Stimulated activated CD4-positive, alpha-beta T cell treated with anti-CD3 and anti-CD28 coated beads, Interleukin-4, amount 100 ng/mL, for 48 hours (primary cell): ENCODE measurements at places on chromosomes 12 and 14.

- DNase-seq, result no peak
Observed at GRCh38 chr12:89326239-89327040, 25.9 kb downstream of the DUSP6 start.

- no peak for DNase-seq
Observed at GRCh38 chr14:74483321-74483720, 9.8 kb downstream of the NPC2 start.

DNA sequence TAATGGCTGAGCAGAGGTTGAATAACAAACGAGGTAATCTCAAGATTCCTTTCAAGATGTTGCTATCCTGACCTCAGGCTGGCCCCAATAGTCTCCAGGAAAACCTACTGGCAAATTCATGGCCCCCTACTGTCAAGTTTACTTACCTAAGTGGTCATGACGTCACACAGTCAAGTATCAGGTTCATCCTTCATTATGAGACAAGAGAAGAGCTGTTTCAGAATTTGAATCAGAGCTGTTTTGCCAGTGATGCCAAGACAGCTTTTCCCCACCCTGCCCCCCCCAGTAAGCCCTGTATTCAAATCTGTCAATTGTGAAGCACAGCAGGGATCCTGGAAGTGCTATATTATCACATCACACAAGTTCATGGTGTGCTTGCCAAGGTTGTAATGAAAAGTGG is 509.6 kb downstream of the NOVA1 start:
- DNase-seq, result no peak

GRCh38 chr12:39127401-39127800 is 222.0 kb upstream of the CPNE8 start:
- no peak for DNase-seq

- DNase-seq, result no peak
Observed at GRCh38 chr12:92943482-92944250, 14.6 kb upstream of the EEA1 start.

- no peak for DNase-seq
Observed at GRCh38 chr14:47422191-47422590, 253.2 kb downstream of the MDGA2 start.

DNA sequence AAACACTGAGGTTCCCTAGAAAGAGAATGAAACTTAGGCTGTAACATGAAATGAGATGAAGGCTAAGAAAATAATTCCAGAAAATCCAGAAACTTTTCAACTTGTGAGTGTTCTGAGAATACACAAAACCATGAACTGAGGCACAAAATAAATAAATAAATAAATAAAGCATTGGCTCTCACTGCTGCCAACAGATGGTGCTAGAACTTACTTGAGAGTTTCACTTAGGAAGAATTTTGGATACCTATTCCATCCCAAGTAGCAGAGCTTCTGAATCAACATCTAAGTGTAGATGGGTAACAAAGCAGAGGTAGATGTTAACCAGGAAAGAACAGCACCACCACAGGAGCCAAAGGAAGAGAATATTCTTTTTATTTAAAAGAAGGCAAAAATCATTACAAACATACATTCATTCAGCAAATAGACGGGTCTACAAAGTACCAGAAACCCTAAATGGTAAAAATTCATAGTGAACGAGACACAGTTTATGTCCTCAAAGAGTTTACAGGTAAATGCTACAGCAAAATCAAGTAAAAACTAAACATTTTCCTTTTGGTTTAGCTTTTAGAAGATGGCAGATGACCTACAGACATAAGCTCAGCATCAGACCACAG is 16.7 kb downstream of the EPS8 start:
- no peak for DNase-seq

- no peak for DNase-seq
Observed at GRCh38 chr12:62882696-62883095, 52.3 kb downstream of the PPM1H start.

- DNase-seq, result no peak
Observed at GRCh38 chr14:69673578-69674305, 62.3 kb downstream of the SUSD6 start.

GRCh38 chr12:76417116-76417515 is 68.9 kb upstream of the BBS10 start:
- no peak for DNase-seq

- DNase-seq, result no peak
Observed at GRCh38 chr12:77325511-77326236, 260.3 kb upstream of the E2F7 start.

GRCh38 chr12:122874081-122874480 is 21.8 kb downstream of the VPS37B start:
- no peak for DNase-seq

- DNase-seq, result no peak
Observed at GRCh38 chr12:102008615-102009126, 53.1 kb downstream of the WASHC3 start.

- no peak for DNase-seq
Observed at GRCh38 chr14:71583194-71583593, 349.0 kb upstream of the RGS6 start.

- DNase-seq, result no peak
Observed at GRCh38 chr12:43333644-43334043, 218.4 kb downstream of the ADAMTS20 start.

- DNase-seq, result no peak
Observed at GRCh38 chr12:5140190-5140589, 96.5 kb downstream of the KCNA5 start.

GRCh38 chr14:100263141-100263540 is 24.2 kb downstream of the YY1 start:
- DNase-seq, result no peak

DNA sequence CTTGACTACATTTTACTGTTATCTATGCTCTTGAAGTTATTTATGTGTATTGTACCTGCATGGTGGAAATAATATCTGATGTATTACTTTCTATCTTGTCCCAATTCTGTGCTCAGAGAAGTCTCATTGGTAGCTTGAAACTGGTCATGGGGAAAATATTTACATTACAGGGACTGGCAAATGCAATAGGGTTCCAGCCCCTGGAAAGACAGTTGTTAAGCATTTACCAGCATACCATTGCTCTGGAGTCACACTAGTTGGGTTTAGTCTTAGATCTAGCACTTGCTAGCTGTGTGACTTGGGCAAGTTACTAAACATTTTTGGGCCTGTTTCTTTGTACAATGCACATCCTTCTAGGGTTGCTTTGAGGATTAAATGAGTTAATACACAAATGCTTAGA is 86.3 kb upstream of the NRXN3 start:
- no peak for DNase-seq

- DNase-seq, result no peak
Observed at GRCh38 chr12:47393403-47393790, 312.4 kb downstream of the RPAP3 start.

DNA sequence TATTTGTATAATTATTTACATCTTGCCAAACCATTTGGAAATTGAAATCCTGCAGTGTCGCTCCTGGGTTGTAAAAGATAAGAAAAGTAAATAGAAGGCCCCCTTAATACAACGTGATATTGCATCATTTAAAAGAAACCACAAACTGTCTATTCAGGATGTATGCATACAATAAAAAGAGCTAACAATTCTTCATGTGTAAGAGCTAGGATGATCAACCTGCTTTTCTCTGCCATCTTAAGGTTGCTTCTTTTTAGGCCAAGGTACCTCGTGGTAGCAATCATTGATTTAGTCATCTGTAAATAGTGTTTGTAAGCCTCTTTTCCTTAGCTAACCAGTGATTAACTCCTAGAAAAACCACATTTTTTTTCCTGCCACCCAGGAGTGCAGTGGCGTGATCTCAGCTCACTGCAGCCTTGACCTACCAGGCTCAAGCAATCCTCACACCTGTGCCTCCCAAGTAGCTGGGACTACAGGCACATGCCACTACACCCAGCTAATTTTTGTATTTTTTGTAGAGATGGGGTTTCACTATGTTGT is 3.3 kb upstream of the USP44 start:
- DNase-seq, result no peak

GRCh38 chr12:6754411-6754810 is 1.5 kb upstream of the MLF2 start:
- no peak for DNase-seq

DNA sequence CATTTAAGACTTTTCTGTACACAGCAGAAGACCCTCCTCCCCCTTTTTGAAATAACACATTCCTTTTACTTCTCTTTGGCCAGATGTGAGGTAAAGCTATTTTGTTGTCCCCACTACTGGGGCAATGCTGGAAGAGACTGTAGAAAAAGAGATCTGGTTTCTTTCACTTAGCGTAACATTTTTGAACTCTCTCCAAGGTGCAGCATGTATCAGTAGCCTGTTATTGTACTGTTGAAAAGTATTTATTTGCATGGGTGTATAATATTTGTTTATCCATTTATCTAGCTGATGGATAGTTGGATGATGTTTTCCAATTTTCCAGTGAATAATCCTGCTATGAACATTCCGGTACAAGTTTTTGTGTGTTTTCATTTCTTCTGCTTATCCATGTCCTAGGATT is 335.2 kb downstream of the SOX5 start:
- no peak for DNase-seq

DNA sequence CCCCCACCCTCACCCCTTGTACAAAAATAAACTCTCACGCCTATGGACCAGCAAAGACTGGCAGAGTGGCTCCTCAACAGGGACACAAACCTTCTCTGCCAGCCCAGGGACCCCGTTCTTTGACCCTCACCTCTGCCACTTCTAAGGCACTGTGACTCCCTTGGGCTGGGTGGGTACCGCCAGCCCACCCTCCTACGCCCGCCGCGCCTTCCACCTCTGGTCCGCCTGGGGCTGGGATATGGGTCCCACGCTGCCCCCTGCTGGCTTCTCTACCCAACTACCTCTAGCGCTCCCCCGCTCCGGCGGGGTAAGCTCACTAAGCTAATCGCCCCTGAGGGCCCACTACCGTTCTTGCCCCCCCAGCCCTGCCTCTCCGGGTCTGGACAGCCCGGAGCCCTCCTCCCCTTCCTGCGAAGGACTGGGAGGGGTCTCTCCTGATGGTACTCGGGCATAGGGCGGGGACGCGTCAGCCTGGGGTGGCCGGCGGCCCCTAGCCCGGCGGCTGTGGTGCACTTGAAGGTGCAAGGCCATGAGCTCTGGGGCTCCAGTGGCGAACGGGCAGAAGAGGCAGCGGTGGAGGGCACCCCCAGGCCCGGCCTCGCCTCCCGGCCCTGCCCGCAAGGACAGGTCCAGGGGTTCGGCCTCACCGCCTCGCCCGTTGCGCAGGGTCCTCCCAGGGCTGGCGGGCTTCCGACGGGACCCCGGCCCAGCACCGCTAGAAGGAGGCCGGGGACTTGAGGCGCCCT is 8.1 kb downstream of the ZNF219 start:
- no peak for DNase-seq

DNA sequence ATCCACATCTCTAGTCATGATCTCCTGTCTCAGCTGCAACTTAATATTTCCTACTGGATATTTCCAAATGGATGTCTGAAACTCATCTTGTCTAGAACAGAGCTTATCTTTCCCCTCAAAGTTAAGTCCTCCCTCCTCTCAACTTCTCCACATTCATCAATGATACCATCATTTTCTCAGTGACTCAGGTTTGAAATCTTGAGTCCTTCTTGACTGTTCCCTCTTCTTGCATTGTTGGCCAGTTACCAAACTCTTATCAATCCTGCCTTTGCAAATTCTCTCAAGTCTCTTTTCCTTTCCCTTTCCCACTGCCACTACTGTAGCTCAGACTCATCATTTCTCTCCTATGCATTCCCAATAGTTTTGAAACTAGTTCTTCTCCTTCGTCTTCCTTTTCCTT is 14.3 kb upstream of the CHURC1 start:
- no peak for DNase-seq

DNA sequence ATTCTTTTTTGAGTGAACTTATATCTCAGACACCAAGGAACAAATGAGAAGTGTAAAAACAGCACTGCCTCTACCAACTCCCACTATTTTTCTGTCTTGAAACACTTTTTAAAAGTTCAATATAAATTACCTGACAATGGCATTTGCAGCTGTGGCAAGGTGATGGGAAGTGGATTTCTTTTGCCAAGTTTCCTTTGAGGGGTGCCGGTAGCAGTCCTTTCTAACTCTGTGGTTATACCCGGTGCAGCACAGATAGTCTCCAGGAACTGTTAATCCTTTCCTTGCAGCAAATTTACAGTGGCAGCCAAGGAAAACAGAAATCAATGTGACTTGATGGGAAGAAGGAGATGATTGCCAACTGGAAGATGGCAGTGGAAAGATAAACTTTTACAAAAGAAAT is 243.7 kb downstream of the BCAT1 start:
- no peak for DNase-seq

DNA sequence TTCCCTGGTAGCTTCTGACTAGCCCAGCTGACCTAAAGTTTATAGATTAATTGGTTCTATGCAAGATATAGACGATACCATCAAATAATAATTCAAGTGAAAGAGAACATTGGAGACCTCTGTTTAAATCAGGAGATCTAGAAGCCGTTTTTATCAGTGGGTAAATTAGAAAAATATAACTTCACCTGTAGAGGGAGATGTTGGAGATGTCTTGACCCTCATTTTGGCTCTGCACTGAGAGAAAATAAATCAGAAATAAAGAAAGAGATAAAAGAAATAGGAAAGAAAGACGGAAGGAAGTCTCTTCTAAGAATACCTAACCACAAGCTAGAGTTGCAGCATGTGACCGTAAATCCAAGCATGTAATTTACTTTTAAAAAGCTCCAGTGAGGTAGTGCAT is 684.5 kb downstream of the C12orf50 start:
- DNase-seq, result no peak

DNA sequence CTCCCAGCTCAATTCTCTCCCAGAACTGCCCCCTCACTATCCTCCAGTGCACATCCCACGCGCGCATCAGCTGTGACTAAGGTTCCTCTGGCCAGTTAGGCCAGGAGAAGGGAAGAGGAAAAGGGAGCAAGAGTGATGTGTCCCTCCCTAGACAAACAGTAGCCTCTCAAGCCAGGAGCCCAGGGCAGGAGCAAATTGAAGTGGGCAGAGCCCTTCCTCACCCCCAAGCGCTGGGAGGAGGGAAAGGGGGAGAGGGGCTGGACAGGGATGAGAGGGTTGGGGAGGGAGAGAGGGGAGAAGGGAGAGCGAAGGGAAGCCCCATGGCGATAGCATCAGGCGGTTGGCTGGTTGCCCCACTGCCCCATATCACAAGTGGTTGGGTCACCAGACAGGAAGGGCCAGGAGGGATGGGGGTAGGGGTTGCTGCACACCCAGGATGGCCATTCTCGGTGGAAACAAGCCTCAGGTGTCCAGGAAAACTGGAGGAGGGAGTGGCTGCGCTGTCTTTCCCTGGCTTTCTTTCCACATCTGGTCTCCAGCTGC is 1.1 kb downstream of the CD63 start:
- no peak for DNase-seq

GRCh38 chr12:47387994-47388393 is 308.2 kb upstream of the AMIGO2 start:
- DNase-seq, result no peak

DNA sequence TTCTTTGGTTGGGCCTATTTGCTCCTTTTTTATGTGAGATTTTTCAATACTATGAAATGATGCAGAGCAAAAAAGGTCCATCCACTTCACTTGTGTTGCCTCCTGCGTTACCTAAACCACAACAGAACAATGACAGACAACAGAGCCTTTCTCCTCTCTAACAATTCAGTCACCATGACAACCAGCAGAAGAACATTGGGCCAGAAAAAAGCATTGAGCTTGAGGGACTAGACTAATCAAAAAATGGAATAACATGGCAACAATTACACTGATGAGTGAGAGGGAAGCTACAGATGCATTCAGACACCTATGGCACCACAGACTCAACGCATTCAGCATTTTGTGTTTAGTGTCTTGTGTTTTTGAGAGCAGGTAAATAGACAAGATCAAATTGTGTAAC is 44.6 kb upstream of the PTCSC3 start:
- DNase-seq, result no peak
